ENCODE measurements at places on chromosomes 2 and 18.
A peak's percentile ranks its signal among the peaks of the same experiment; 100 is the strongest.

DNA sequence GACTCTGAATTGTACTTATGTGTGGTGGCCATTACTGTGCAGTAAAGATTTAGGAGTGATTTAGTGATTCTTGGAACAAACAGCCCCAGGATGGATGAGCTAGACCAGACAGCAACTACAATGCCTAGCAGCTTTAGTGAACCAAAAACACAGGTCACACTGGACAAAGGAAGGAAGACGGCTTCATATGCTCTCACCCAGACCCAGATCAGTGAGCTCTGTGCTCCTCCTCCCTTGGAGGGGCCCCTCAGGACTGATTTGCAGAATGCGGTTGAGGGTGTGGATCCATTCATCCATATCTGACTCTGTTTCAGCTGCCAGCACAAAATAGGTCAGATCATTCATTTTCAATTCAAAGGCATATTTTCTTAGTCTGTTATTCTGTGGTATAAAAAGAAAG, 159.7 kb upstream of the CCDC195 start:
- DNase-seq: no peak

GRCh38 chr2:222301053-222301795, 2.4 kb upstream of the PAX3 start:
- no peak for DNase-seq

GRCh38 chr18:62987055-62987830, 271.9 kb downstream of the PHLPP1 start:
- DNase-seq: no peak

DNA sequence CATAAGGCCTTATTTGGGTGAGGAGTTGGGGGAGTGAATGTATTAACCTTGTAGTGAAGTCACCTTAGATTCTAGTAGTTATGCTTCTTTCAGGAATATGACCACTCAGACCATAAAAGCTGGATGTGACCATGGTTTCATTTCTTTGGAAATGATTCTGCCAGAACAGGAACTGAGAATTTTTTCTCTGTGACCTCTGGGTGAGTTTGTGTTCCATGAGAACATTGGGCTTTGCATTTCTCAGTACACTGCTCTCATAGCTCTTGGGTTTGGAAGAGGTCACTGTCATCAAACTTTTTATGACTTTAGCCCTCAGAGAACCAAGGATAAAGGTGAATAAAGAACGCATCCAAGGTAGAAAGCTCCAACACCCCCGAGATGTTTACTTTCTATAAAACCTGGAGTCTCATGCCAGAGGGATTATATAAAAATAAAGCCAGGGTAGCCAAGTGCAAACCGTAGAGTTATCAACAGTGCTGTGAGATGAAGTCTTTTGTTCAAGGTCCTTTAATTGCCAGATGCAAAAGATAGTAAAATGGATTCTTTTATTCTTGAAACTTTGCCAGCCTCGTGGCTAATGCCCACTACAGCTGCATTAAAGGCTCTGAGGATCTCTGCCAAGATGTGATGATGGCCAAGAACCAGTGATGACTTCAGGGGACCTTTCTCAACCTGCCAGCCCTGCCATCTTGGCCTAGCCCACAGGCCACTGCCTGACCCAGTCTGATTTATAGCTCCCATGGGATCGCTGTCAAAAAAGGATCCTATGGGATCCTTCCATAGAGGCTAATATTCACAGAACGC, 27.8 kb upstream of the MAT2A start:
- no peak for DNase-seq

- DNase-seq: peak; percentile 98
Measured at GRCh38 chr2:227817850-227818674, 4.4 kb downstream of the CCL20 start.

GRCh38 chr2:98907966-98908905, 27.8 kb downstream of the CRACDL start:
- DNase-seq: no peak

DNA sequence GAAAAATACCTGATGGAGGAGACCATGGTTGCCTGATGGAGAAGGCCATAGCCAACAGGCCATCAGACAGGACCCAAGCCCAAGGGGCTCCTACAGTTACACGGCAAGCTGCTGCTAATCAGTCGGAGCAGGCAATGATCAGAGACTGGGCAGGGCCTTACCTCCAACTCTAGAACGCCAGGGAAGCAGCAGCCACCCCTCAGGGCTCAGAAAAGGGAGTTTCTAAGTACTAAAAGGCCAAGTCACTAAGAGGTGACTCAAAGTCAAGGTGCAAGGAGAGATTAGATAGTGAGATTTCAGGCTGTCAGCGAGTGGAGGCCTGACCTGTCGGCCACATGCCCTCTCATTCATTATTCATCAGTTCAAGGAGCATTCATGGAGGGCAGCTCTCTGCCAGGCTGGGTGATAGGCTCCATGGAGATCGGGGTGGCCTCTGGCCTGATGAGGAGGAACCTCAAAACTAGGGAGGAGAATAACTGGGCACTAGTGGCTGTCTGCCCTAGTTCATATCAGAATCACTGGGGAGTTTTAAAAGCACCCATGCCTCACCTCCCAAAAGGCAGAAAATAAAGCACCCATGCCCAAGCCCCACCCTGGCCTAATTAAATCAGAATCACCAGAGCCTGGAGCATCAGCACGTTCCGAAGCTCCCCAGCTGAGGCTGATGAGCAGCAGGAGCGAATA, 3.6 kb downstream of the VIL1 start:
- no peak for DNase-seq

DNA sequence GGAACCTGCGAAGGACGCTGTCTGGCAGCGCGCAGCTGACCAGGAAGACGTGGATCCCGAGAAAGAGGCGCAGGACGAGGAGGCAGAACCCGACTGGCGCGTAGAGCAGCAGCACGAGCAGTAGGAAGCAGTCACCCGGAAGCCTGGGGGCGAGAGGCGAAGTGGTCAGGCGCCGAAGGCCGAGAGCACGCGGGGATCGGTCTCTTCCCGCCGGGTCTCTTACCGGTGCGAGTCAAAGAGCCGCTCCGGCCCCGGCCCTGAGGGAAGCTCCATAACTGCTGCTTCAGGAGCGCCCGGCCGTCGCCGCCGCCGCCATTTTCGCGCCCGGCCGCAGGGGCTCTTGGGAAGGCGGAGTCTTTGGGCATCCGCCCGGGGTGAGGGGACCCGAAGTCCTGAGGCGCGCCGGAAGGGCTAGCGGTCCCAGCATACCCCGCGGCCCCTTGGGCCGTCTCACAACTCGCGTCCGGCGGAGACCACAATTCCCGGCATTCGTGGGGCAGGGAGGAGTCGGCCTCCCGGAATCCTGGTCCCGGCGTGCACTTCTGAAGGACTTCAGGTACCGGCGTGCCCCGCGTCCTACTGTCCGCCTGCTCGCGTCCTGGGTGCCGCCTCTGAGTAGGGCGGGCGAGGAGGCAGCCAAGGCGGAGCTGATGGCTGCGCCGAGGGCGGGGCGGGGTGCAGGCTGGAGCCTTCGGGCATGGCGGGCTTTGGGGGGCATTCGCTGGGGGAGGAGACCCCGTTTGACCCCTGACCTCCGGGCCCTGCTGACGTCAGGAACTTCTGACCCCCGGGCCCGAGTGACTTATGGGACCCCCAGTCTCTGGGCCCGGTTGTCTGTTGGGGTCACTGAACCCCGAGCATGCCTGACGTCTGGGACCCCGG, at the start of the genes AUP1 and HTRA2:
AUP1 (minus strand) TSS at position 350 of the 882 bp plus-strand sequence; CDS start at position 273, 77 bp downstream.
HTRA2 (plus strand) TSS at position 577 of the 882 bp plus-strand sequence; CDS start at position 651, 74 bp downstream.
- DNase-seq: peak; percentile 100

DNA sequence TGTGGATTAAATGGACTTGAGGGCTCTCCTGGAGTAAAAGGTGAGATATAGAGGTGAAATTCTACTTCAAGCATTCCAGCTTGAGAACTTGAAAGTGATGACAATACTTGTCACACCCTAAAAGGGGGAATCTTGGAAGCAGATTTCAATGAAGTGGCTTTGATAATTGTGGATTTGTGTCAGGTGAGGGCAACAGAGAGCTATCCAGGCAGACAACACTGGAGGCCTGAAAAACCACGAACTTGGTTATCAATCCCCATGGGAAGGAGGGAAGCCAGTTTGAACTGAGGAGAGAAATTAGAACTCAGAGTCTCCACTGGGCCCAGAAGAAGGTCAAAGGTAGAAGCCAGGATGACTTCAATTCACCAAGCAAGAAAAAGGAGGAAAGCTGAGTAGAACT, 263.9 kb downstream of the FIGN start:
- DNase-seq: peak; percentile 75

DNA sequence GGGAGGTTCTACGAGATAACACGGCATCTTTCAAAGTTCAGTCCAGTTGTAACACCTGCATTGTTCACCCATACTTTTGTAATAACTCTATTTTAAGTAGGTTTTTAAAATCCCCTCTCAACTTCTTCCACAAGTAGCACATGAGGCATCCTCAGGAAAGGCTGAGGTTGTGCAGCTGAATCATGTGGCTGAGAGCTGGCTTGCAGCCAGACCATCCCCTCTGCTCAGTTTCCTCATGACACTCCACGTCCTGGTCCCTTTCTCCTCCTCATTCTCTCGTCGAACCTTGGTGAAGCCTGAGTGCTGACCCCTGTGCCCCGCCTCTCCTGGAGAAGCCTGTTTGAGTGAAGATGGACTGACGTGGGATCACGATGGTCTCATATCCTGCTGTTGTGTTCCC, 42.5 kb downstream of the POU3F3 start:
- no peak for DNase-seq

DNA sequence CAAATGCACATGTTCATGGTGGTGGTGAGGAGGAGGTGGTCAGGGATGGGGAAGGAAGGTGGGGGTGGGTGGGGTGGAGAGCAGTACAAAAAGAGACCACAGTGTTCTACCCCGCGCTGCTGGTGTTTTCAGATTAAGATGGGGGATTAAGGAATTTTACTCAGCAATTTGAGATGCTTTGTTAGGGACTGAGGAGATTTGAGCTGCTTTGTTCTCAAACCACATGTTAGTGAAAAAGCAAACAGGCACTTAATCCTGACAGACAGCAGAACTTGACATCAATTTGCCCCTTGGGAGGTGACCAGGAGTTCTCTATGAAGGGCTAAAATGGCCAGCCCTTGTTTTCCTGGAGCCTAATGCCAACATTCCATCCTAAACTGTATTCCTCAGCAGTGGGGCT, 244.5 kb downstream of the MEIS1 start:
- no peak for DNase-seq

DNA sequence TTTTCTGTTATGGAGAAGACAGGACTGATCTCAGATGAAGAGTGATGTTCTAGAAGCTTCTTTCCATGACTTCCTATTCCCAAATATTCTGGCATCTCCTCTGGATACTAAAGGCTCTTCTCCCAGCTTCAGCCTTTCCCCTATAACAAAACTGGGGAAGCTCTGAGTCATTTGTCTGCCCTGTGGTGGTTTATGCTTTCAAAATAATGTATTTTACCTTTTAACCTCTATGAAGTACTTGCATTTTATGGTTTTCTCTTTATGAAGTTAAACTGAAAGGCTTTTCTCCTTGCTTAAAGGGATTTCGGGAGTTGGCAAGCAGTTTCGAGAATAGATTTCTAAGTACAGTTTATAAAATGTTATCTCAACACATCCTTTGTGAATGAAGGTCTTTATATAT, 104.4 kb downstream of the TANC1 start:
- DNase-seq: no peak

- peak; percentile 63 for DNase-seq
Measured at GRCh38 chr2:168457190-168457895, 1.3 kb downstream of the CERS6 start.

GRCh38 chr18:37930640-37931039, 365.0 kb upstream of the CELF4 start:
- DNase-seq: no peak

GRCh38 chr18:23933407-23933806, 81.1 kb upstream of the TTC39C start:
- no peak for DNase-seq

DNA sequence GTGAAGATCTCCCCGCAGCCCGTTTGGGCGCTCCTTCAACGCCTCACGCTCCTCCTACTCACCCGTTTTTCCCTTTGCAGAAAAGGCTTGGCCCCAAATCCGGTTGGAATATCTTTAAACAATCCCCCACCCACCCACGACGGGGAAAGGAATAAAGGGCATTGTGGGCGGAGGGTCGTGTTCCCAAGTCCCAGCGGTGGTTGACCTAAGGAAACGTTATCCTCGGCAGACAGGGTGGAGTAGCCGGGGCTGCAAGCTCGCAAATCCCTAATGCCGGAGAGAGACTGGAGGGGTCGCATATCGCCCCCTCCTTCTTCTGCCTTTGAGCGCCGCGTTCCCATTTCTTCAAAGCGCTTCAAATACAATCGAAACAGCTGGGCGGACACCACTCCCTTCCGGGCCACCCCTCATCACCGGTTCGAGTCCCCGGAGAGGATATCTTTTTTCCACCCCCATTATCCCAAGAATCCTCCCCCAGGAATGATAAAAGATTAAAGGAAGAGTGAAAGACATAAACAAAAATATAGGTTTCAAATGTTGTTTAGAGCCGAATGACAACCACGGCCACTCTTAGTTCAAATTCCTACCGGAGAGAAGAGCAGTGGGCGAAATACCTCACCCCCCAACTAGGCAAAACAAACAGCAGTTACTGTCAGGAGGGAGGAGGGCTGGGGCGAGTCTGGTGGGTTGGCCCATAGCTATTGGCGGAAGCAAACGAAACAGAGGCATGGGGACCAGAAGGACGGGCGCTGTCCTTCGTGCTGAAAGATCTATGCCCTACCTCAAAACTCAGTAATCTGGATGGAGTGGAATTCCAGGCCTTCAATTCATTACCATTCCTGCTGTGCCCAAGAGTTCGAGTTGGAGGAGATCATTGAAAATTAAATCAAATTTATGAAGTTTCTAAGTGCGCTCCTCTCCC, 2.8 kb upstream of the GAD1 start:
- DNase-seq: peak; percentile 67

DNA sequence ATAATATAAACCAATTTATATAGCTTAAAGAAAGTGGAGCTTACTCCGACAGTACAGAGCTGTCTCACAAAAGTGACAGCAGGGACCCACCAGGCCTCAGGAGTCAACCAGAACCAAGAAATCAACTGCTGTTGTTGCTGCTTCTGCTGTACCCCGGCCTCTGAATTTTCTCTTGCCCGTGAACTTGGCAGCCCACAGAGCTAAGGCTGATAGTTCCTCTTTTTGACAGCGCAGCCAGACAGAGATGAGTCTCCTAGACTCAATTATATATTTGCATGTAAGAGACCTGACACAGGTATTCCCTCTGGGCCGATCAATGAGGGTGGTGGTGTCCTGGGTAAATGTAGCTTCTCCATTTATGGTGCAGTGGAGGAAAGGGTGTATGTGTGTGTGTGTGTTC, 109.4 kb downstream of the KCTD1 start:
- peak; percentile 40 for DNase-seq

DNA sequence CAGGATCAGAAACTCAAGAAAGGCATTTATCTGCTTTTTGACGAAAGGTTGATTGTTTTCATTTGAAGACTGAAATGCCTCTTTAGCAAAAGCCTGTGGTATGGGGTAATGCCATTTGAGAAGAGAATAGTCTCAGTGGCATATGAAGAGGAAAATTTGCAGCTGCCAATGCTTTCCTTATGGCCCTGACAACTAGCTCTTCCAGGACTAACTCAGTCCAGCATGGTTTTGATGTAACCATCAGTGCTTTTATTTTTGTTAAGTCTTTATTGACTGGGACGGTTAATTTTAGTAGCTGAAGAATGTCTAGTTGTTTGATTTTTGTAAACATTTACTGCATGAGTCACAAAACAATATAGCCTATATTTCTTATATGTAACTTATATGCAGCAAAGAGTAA, 158.4 kb downstream of the LNPK start:
- DNase-seq: no peak
